ENCODE measurements at places on chromosomes 1 and 21.

DNA sequence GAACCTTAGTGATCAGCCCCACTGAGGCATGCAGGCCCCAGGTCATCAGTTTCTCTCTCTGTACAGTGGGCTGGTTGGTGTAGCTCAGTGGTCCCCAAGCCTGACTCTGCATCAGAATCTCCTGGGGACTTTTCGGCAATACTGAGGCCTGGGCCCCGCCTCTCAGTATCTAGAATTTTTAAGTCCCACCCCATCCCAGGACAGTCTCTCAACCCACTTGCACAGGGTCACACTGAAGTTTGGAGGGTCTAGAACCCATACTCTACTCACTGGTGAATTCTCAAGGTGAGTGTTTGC lies 216.4 kb downstream of the MATN1 start:
- no peak for DNase-seq

DNA sequence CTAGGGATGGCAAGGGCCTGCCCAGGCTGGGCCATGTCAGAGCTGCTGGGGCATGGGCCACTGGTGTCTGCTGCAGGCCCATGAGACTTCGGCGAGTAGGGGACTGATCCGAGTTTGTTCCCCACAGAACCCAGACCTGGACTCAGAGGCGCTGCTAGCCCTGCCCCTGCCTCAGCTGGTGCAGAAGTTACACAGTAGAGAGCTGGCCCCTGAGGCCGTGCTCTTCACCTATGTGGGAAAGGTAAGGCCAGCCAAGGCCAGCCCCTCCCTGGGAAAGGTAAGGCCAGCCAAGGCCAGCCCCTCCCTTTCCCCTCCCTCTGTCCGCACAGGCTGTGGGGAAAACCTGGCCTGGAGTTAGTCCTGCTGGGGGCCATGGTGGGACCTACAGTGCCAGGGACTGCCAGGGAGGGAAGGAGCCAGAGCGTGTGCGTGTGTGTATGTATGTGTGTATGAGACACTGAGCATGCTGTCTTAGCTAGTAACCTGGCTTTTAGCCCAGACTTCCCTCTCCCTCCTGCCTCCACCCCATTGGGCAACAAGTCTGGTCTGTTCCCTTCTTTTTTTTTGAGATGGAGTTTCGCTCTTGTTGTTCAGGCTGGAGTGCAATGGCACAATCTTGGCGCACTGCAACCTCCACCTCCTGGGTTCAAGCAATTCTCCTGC lies 8.0 kb downstream of the FAAH start:
- peak; percentile 88 for DNase-seq

DNA sequence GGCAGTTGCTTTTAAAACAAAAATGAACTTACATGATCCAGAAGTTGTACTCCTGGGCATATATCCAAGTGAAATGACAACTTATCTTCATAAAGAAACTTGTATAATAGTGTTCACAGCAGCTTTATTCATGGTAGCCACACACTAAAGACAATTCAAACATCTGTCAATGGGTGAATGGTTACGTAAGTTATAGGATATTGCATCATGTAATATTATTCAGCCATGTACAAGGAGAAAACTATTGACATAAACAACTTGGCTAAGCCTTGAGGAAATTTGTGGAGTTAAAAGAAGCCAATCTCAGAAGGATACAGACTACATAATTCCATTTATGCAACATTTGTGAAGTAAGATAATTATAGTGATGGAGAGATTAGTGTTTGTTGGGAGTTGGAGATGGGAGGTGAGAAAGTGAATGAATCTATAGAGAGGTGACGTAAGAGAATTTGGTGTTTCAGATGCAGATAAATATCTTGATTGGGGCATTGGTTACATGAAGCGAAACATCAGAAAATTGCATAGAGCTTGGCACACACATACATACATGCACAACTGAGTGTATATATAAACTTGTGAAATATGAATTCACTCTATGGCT lies 49.9 kb upstream of the GRIK1 start:
- no peak for DNase-seq

GRCh38 chr1:19036041-19036812 lies 79.8 kb upstream of the IFFO2 start:
- no peak for DNase-seq

- no peak for DNase-seq
Observed at GRCh38 chr1:112723511-112723839, 8.3 kb upstream of the PPM1J start.

Data from inflammatory macrophage treated with lipopolysaccharide for 4 hours (primary cell).